ENCODE measurements at places on chromosomes 11 and 22. TPM values are rescaled to one million over a fixed set of nuclear protein-coding genes. Genes with fewer than 3 reads are reported as not detected.

Gene PCF11
- 52.7 TPM for total RNA-seq

Gene PAFAH1B2
- 115 TPM for total RNA-seq

Gene MUC6
- 0.44 TPM for total RNA-seq

Gene SYT7
- 3.4 TPM for total RNA-seq

Gene PUS3
- total RNA-seq = 14.7 TPM

Gene XKR3
- total RNA-seq = not detected

Gene KRTAP5-2
- not detected for total RNA-seq

Gene NECTIN1
- 29.3 TPM for total RNA-seq

Gene ADM2
- total RNA-seq = 4.2 TPM

Gene SAA4
- not detected for total RNA-seq

Gene NTM
- 1.6 TPM for total RNA-seq

Gene MYRF
- 61.7 TPM for total RNA-seq

Gene KBTBD4
- total RNA-seq = 11.7 TPM

Gene ZNRF3
- 19.8 TPM for total RNA-seq

Gene NCAPD3
- 26.2 TPM for total RNA-seq

Gene SOX6
- 0.20 TPM for total RNA-seq

Gene OR5B2
- not detected for total RNA-seq

Gene ZP1
- not detected for total RNA-seq

Gene OR5P2
- 5.8 TPM for total RNA-seq

Gene C1QTNF6
- total RNA-seq = 17.1 TPM

Gene MRPL40
- 20.6 TPM for total RNA-seq

All from endodermal cell (in vitro differentiated cells).